ENCODE measurements at places on chromosomes 3 and 15. TPM values are rescaled to one million over a fixed set of nuclear protein-coding genes. Genes with fewer than 3 reads are reported as not detected.

Gene CADPS
- 0.13 TPM for total RNA-seq

Gene CCDC13
- total RNA-seq = not detected

Gene SLC25A26
- 17.4 TPM for total RNA-seq

Gene DCLK3
- not detected for total RNA-seq

Gene GATM
- total RNA-seq = 0.53 TPM

Gene CCR1
- total RNA-seq = not detected

Gene MUSTN1
- not detected for total RNA-seq

Gene ARL8B
- 18.3 TPM for total RNA-seq

Gene TMEM212
- 0.05 TPM for total RNA-seq

Gene GOLGA8Q
- total RNA-seq = not detected

Gene DENND6A
- 6.8 TPM for total RNA-seq

Gene CCR5
- not detected for total RNA-seq

Gene COL8A1
- not detected for total RNA-seq

Gene CAND2
- not detected for total RNA-seq

Gene CPLX3
- total RNA-seq = 0.25 TPM
